ENCODE measurements at places on chromosomes 5 and 9.

GRCh38 chr9:36560771-36561170, 11.9 kb upstream of the MELK start:
- no peak for DNase-seq

- DNase-seq = no peak
Observed at GRCh38 chr9:72839085-72839484, 113.8 kb downstream of the ALDH1A1 start.

DNA sequence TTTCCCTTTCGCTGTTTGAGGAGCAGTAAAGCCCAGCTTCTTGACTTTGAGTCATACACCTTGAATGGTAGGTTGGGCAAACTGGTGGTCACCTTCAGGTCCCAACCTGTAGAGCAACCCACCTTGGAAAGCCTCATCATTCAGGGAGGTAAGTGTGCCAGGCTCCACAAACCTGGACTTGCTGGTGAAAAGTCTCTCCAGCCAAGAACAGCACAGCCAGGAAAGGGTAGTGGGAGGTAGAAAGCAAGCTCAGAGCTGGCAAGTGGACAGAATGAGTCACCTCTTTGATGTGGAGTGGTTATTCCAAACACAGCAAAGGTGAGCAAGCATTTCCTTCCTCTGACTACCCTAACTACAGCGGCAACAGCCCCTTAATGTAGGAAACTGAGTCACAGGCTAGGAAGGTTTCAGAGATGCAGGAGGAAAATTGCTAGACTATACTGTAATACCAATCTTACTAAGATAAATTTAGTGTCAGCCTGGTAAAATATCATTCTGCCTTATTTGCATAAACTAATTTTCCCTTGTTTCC, 117.5 kb upstream of the MTAP start:
- peak; percentile 62 for DNase-seq

DNA sequence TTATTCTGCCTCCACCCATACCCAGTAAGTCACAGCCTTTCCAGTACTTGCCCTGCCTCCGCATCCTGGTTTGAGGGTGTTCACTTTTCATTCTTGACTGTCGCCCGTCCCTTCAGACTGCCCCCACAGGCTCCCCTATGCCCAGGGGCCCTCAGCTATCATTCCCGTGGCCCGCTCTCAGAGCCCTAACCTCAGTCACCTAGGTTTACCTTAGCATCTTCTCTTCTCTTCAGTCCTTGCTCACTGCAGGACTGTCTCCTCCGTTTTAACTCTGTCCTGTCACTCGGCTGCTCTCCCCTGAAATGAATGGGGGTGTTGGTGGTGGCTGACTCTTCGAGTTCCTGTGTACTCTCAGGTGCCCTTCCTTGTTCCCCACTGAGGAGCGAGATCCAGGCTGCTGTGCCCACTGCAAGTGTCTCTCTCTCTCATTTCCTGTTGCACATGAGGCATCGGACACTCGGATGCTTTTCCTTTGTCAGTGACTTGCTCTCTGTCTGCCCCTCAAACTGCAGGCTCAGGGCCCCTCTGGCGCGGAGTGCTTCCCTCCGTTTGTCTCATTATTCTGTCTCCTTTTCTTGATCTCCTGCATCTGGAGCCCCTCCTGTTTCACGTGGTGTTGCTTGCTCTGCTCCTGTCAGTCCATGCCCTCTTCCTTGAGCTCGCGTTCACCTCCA, 89.8 kb downstream of the CACNA1B start:
- DNase-seq = peak; percentile 38

- DNase-seq = no peak
Observed at GRCh38 chr9:126915281-126915816, 767 bp downstream of the RALGPS1 start.

DNA sequence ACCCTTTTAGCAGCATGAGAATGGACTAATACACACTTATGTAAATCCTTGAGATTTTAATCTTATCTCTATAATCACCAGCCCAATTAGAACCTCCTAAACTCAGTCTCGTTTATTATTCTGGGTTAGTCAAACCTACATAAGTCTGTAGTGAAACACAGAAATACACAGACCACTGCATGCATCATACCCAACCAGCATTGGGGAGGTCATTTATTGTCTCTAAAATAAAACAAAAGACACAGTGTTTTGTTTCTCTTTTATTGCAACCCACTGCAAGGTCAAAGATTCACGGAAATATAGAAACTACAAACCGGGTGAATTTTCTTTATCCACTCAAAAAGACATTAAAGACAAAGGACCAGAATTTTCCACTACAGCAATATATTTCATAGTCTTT, 188.1 kb upstream of the EFNA5 start:
- DNase-seq = no peak

DNA sequence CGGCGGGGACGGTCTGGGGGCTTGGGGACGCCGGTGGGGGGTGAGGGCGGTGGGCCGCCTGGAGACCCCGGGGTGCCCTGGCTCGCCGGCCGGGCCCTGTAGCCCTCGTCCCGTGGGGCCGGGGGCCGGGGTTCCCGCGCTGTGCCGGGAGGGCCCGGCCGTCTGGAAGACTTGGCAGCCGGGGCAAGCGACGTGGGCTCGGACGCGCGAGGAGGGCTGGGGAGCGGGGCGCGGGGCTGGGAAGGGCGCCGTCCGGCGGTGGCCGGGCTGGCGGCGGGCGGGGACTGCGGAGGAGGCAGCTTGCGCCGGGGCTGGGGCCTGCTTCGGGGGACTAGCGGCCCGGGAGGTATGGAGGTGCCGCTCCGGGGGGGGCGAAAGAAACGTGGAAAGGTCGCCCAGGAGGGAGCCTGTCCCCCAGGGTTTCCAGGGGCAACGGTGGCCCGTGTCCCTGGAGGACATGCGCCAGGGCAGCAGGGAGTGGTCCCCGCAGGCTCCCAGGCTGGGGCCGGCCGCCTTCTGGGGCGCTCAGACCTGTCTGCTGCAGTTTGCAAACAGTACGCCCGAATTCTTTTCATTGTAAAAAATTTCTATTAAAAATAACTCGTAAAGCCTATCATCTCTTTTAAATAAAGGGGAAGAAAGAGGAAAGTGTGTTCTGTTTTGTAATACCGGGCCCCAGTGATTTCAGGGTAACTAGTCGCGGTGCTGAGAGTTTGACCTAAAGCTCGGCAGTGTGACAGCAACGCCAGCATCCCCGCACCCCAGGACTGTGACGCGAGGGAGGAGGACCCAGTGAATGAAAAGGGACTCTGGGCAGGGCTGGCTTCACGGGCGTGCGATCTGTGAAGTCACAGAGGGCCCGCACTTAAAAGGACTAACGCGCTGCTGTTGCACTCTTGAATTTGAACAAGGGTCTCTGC, 752 bp upstream of the ANKH start:
- DNase-seq = peak; percentile 82

DNA sequence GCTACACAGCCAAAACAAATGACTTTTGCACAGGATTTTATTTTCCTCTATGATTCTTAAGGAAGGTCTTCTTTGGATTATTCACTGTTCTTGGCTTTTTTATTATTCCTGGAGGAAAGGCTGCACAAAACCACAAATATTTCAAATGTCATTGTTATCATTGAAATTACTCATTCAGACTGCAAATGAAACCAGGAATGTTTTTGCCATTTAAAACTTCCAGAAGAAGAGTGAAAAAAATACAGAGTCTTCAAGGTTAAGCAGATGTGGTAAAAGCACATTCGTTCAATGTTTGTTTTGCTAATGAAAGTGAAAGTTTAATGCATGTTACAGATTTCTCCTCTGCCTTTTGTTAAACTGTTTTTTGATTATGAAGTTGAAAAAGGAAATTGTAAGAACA, 238.2 kb downstream of the TLE4 start:
- no peak for DNase-seq

DNA sequence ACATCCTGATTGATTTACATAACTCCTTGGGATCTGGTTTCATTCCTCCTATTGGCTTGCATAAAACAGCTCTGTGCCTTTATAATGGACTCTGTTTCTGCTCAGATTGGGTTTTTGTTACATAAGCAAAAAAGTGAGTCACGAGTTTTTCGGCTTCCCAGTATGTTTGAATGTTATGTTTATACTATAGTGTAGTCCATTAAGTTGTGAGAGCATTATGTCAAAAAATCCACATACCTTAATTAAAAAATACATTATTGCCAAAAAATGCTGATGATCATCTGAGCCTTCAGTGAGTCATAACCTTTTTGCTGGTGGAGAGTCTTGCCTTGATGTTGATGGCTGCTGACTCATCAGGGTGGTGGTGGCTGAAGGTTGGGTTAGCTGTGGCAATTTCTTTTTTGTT, 144.6 kb downstream of the CCDC171 start:
- no peak for DNase-seq

DNA sequence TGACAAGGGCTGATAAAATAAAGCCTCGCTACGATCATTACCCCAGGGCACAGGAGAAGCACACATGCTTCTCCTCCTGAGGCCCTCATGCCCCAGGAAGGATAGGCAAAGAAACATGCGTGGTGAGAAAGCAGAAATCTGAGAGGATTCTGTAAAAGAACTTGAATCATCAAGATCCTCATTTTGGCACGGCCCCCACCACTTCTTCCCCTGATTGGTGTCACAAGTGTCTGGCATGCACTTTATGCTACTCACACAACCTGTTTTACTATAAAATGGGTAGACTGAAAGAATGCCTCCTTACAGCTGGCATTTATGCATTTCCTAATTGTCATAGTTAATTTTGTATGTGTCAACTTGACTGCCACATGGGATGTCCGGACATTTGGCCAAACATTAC, 32.1 kb downstream of the PCA3 start:
- DNase-seq = no peak

DNA sequence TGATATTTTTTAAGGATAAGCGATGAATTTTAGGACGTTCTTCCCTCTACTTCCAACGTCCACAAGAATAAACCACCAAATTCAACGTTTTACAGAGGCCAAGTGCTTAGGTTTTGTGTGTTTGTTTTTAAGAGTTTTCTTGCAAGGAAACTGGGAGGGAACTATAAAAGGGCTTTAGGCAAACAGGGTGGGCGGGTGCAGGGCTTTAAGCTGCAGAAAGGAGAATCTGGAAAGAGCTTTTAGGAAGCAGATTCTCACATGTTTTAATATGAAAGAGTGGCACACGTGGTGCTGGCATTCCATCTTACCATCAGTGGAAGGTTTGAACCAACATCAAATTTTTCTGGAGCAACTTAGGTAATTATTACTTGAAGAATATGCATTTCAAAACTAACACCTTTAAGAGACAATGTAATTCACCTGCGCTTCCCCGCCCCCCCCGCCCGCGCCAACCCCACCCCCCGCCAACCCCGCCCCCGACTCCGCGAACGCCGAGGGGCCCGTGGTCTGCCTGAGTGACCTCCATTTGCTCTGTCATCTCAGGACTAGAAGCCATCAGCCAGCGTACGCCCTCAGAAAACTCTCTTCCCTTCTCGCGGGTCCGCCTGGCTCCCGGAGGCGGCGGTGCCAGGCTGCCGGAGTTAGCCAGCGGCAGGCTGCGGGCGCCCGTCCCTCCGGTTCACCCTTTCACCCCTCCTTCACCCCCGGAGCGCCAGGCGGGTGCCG, 911 bp upstream of the PIK3R1 start:
- DNase-seq = no peak

GRCh38 chr9:71509054-71509453, 259.3 kb downstream of the CEMIP2 start:
- no peak for DNase-seq

GRCh38 chr9:128215491-128216409, 12.6 kb downstream of the DNM1 start:
- no peak for DNase-seq

DNA sequence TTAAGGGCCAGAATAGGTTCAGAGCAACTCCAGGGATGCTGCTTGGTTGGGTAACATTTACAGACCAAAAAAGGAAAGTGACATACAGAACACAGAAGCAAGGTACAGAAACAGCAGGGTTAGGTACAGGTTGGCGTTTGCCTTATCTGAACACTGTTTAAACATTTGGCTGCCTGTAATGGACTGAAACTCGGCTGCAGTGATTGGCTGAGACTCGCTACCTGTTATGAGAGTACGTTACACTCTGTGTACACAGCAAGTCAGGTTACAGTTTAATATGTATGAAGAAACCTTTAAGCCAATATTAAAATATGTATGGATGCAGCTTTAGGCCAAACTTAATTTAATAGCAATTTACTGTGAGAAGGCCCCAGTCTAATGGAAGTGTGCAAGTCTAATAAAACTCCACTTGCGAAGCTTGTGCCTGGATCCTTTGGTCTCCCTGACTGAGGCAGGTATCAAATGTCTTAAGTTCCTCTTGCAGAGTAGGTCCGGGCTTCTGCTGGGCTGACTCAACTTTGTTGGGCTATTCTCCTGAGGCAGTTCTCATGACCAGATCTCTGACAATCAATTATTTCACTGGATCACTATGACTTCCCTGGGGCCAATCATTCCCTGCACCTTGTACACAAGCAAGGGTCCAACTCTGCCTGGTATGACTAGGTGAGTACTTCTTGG, 204.9 kb downstream of the ZNF462 start:
- DNase-seq = no peak

- DNase-seq = no peak
Observed at GRCh38 chr5:169641253-169641652, 4.2 kb downstream of the DOCK2 start.

DNA sequence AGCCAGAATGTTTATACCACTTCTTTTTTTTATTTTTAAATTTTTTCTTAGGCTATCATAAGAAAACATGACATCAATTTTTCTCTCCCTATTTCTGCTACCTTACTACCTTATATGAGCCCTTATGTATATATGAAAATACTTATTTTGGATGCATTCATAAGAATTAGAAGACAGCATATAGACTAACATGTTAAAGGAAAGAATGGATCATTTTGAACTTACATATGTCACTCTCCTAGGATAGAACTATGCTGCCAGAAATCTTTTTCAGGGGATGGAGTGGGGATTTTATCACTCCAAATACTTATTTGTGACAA, 51.8 kb downstream of the SNX24 start:
- no peak for DNase-seq

DNA sequence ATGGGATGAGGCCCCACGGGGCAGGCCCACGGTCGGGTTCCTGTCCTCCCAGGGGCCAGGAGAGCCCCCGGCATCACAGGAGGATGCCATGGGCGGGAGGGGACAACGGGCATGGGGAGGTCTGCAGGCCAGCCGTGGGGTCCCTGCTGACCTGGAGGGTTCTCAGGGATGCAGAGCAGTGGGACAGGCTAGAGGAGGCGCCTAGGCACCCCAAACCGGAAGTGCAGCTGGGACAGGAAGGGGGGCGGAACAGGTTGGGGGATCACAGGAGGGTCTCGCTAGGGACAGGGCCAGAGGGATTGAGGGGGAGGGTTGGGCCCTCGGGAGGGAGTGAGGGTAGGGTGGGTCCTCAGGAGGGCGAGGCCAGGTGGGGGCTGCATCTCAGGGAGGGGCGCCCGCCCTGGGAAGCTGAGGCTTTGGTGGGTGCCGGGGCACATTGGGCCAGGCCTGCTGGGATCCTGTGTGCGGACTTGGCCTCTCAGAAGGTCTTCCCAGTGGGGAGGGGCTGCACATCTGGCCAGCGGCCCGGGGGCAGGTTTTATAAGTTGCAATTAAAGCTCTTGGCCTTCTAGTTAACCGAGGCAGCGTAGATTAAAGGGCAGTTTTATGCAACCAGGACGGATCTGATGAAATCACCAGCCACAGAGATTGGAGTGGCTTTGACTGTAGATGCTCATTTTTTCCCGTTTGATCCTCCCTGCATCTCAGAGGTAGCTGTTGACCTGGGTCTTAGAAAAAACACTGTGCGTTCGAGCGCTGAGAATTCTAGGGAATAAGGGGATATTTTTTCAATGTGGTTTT, 20.1 kb downstream of the NKD2 start:
- no peak for DNase-seq

GRCh38 chr5:150358261-150359095, 981 bp downstream of the TCOF1 start:
- DNase-seq = no peak

GRCh38 chr5:67363180-67363709, 166.6 kb upstream of the CD180 start:
- no peak for DNase-seq

All from activated CD8-positive, alpha-beta memory T cell treated with anti-CD3 and anti-CD28 coated beads, Interleukin-2, amount 50 U/mL, for 48 hours (primary cell).